ENCODE measurements at places on chromosomes 4 and X.

DNA sequence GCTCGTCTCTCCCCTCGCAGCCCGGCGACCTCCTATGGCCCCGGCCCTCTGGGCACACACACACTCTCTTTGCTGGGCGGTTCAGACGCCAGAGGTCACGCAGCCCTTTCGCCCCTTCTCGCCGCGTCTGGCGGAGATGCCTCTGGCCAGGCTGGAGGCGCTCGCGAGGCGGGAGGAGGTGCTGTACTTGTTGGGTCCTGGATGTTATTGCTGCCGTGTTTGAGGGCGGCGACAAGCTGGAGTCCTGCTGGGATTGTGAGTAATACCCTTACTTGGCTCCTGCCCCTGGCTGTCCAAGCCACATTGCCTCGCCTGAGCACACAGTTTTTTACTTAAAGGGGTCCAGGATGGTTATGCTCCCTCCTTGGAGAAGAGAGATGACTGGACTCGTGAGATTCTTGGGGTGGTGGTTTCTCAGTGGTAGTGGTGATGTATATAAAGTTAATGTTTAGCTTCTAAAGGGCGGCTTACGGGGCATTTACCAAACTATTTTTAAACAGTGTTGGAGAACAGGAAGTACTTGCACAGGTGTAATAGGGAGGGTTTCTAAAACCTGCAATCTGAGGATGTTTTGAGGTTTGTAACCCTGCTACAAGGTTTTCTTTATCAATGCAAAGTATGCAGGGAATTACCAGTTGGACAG, 572 bp downstream of the USP53 start:
- no peak for DNase-seq

DNA sequence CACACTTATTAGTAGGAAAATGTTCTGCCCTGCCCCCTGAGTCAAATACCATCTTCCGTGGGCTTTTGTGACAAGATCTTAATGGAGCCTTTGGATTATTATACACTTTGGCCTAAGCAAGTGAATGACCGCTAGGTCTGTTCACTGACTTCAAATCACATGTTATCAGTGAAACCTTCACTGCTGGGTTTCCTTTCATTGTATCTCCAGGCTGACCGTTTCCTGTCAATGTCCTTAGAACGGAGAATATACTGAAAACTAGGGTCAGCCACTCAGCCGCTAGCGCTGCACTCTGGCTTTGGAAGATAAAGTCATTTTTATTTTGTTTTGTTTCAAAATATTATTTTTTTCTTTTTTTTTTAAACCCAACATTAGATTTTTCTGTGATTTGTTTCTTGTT, 107.0 kb upstream of the TLL1 start:
- DNase-seq: no peak

- DNase-seq: no peak
Observed at GRCh38 chr4:19382993-19383756, 868.5 kb upstream of the SLIT2 start.

DNA sequence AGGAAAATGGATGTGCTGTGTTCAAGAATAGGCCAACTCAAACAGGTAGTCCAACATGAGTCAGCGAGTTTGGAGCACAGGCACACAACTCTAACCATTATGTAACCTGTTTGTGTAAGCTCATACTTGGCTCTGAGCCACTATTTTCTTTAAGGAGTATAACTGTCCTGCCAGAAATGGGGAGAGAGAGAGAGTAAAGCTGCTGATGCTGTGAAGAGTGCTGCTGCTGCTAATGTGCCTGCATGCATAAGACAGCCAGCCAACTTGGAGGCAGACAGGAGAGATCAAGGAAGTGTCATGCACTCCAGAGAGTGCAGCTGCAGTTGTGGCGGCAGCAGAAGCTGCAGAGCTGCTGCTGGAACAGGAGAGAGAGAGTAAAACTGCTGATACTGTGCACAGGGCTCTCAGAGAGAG, 11.7 kb upstream of the STATH start:
- DNase-seq: no peak

GRCh38 chr4:78776079-78776728, at the start of gene BMP2K:
BMP2K (plus strand) TSS chr4:78776350; CDS start chr4:78776544, 194 bp downstream.
- peak; percentile 65 for DNase-seq

- no peak for DNase-seq
Observed at GRCh38 chr4:113142351-113142750, 92.9 kb downstream of the ANK2 start.

DNA sequence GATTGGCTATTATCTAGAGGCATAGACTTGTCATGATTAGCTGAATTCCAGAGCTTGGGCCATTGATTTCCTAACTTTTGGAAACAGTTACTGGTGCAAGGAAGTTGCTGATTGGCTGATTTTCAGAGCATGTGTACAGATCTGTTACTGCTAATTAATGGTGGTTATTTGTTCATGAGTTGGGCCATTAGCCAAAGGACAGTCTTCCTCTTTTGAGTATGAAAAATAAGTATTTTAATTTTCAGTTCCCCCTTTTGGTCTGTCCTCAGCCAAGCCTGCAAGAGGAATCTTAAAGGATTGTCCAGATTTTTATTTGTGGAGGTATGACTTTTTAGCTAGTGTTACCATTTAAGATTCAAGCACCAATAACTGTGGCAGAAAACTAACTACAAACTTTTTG, 7.0 kb upstream of the DSPP start:
- no peak for DNase-seq

GRCh38 chrX:107293056-107293455, 86.6 kb downstream of the DNAAF6 start:
- no peak for DNase-seq

GRCh38 chr4:71978210-71978835, 53.5 kb upstream of the NPFFR2 start:
- DNase-seq: no peak

DNA sequence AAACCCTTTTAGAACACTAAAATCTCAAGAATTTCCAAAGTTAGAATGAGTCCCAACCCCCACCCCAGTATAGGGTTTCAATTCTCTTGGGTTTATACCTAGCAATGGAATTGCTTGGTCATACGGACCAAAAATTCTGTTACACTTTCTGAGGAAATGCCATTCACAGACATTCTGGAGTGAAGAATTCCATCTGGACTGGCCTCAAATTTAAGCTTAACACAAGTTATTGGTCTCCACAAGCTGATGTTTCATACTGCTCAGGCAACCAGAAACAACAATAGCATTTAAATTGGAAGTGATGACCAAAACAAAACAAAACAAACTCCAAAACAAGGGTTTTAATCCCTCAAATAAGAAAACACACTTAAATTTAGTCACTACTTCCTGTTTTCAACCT, 51.1 kb downstream of the GPC4 start:
- no peak for DNase-seq

GRCh38 chr4:28278676-28279075, 1418.0 kb downstream of the STIM2 start:
- DNase-seq: no peak

DNA sequence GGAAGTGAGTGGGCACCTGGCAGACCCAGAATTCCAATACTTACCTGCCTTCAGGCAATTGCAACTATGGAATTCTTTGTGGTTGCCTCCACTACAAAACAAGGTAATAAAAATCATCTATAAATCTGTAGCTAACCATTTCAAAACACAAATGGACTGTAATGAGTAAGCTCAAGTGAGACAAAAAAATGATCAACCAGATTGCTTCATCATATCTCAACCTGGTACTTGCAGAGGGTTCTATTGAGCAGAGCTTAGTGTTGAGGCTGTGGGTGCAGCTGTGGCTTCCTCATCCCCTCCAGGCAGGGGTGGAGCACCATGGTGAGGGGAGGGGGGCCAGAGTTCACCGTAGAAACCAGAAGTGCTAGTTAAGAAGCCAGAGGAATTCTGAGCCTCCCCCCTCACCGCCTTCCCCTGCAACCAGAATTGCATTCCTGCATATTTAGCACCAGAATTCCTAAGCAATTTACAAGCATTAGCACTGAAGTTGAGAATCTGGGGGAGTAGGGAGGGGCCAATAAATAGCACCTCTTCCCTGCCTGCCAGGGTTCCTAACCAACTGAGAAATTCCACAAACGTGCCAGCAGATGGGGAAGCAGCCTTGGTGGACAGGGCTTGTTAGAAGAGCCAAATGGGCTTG, 11.5 kb downstream of the CTAG1A start:
- no peak for DNase-seq

DNA sequence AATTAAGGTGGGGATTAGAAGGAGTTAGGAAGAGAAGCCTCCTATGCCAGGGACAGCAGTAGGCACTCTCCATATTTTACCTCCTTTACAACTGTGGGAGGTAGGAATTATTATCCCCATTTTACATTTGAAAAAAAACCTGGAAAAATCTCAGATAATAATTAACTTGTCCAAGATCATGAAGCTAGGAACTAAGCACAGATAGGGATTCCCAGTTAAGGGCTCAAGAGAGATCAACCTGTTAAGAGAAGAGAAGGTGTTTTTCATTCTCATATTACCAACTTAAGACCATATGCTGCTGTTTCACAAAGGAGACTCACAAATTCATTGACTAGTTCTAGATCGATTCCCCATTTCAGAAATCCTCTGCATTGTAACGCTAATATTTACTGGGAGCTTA, 16.1 kb upstream of the FAM47E start:
- DNase-seq: no peak

DNA sequence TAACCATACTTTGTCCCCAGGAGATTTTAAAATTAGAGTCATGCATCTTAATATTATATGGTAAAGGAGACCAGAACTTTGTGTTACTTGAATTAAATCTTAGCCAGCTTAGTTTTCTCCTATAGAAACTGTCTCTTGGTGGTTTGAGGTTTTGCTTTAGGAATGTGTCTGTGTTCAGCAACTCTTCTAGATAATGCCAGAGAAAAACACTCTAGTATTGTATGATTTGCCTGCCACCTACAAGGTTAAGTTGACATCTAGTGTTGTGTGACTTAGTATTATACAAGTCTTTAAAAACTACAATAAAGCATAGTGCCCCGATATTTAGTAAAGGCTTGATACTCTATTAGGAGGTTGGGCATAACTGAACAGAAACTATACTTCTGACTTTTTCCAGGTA, 2.1 kb downstream of the UGT8 start:
- no peak for DNase-seq

GRCh38 chrX:63764946-63765345, 20.1 kb downstream of the ARHGEF9 start:
- DNase-seq: no peak

- no peak for DNase-seq
Observed at GRCh38 chr4:147599206-147599605, 18.0 kb upstream of the TMEM184C start.

DNA sequence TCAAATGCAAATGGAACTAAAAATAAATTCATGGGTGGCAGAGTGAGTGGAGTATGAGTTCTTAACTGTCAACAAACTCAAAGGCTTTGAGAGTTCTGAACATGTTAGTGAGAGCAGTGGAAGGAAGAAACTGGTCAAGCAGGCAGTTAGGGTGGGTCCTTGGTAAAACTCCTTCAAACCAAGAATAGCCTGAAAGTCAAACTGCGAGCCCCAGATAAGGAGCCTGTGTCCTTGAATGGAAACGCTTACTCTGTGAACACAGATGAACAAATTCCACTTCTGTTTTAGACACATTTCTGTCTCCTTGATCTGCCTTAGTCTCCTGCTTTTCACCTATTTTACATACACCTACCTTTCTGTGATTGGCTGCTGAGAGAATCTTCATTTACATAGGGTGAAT, 129.4 kb upstream of the PCDH18 start:
- no peak for DNase-seq

GRCh38 chrX:71118985-71119535, 664 bp downstream of the MED12 start:
- DNase-seq: no peak

GRCh38 chrX:48835524-48836329, at the start of gene PCSK1N:
PCSK1N (minus strand) TSS chrX:48835610; CDS start chrX:48835532, 78 bp downstream.
- peak; percentile 55 for DNase-seq

DNA sequence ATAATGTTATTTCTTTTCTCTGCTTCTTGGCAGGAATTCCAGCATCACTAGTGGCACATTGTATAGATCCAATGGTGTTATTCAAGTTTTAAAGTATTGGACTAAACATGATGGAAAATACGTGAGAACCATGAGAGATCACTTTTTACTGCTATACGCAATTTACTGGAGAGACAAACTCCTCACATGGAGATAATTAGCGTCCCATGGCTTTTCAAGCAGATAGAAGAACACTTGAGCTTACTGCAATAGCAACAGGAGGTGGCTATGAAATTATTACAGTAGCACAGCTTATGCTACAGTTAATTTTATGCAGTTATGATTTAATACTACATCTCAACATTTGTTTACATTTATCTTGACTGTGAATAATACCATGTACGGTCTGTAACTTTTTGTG, 11.9 kb upstream of the TMEM185A start:
- DNase-seq: no peak

DNA sequence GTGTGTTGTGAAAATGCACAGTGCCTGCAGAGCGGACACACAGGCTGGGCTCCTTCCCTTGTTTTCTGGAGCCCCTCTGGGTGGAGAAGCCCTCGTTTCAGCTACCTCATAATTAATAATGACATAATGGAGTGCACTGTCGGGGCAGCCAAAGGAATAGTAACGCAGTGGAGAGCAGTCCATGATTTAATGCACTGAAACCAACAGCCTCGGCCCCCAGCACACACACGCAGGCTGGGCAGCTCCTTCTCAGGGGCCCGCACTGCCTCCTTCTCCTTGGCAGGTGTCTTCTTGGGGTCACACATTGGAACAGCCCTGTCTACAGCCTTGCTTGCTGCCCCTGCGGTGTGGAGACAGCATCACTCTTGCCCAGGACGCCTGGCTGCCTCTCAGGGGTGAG, 89.2 kb downstream of the DCTD start:
- no peak for DNase-seq

- no peak for DNase-seq
Observed at GRCh38 chr4:147924604-147925412, 192.9 kb downstream of the ARHGAP10 start.

DNA sequence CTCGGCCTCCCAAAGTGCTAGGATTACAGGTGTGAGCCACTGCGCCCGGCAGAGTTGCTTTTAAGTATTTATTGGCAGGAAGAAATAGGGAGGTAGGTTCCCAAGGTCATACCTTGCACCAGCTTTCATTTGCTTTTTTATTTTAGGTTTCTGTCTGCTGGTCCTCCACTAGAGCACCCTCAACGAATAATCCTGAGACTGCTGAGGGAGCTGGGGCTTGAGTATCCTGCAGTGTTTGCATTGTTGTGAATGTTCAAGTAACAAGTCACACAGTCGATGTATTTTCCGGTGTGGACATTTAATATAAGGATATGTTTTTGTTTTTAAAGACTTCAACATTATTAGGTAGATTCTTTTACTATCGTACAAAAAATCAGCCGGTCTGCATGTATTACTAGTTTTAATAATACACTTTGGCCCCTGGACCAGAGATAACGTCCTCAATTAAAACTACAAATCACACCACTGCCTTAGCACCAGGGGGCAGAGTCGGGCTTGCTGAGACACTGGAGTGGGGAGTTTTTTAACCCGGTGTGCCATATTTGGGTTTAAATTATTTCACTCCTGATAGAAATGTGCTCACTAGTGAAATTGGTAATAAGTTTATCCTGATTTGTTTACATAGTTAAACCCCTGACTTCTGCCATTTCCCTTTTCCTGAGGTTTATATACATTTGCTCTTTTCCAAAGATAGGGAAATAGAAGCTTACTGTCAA, 11.6 kb downstream of the SMIM20 start:
- DNase-seq: no peak

All from activated CD8-positive, alpha-beta memory T cell treated with anti-CD3 and anti-CD28 coated beads for 1 hour (primary cell).